ENCODE measurements at places on chromosomes 11 and 22.
A peak's percentile ranks its signal among the peaks of the same experiment; 100 is the strongest.

GRCh38 chr11:113778111-113778910 lies 1.3 kb upstream of the CLDN25 start:
- peak; percentile 61 for DNase-seq

- no peak for DNase-seq
Measured at GRCh38 chr22:42442748-42443147, 10.5 kb upstream of the NFAM1 start.

DNA sequence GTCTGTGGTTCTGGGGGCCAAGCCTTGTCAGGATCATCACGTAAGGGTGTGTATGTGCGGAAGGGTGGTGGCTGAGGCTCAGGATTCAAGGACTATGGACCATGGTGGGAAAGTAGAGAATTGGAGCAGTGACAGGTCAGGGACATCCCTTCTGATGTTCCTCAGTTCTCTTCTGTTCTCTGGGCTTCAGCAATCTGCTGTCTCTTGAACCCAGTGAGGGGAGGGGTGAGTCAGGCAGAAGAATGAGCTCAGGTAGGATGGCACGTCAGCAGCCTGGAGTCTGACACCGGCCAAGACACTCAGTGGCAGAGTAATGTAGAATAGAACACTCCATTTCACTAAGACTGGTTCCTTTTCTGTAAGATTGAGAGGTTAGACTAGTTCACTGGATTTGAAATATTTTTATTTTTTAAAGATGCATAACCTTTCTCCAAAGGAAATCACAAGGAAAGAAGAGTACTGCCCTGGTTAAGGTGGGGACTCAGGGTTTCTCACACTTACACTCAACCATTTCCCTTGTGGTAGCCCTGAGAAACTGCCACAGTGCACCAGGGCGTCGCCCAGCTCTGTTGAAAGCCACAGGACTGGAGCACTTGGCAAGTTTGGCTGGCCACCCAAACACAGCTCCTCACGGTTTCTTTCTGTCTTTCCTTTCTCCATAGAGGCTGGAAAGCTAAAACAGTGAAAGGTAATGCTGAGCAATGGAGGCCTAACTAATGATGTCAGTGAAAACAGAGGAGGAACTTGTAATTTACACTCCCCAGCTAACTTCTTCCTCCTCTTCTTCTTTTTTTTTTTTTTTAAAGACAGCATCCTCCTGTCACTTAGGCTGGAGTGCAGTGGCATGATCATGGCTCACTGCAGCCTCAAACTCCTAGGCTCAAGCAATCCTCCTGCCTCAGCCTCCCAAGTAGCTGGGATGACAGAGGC lies 23.1 kb upstream of the MICAL2 start:
- DNase-seq, result peak; percentile 55

GRCh38 chr22:48780597-48781277 lies 1046.9 kb downstream of the BRD1 start:
- DNase-seq, result no peak

- no peak for DNase-seq
Measured at GRCh38 chr22:33382436-33382835, 324.3 kb upstream of the SYN3 start.
